ENCODE measurements at places on chromosomes 1 and 21. TPM values are rescaled to one million over a fixed set of nuclear protein-coding genes. Genes with fewer than 3 reads are reported as not detected.
A peak's percentile ranks its signal among the peaks of the same experiment; 100 is the strongest.

- DNase-seq: no peak
Observed at GRCh38 chr1:73100216-73100615, 817.9 kb upstream of the NEGR1 start.

Gene APOBEC4
- polyA plus RNA-seq: not detected

DNA sequence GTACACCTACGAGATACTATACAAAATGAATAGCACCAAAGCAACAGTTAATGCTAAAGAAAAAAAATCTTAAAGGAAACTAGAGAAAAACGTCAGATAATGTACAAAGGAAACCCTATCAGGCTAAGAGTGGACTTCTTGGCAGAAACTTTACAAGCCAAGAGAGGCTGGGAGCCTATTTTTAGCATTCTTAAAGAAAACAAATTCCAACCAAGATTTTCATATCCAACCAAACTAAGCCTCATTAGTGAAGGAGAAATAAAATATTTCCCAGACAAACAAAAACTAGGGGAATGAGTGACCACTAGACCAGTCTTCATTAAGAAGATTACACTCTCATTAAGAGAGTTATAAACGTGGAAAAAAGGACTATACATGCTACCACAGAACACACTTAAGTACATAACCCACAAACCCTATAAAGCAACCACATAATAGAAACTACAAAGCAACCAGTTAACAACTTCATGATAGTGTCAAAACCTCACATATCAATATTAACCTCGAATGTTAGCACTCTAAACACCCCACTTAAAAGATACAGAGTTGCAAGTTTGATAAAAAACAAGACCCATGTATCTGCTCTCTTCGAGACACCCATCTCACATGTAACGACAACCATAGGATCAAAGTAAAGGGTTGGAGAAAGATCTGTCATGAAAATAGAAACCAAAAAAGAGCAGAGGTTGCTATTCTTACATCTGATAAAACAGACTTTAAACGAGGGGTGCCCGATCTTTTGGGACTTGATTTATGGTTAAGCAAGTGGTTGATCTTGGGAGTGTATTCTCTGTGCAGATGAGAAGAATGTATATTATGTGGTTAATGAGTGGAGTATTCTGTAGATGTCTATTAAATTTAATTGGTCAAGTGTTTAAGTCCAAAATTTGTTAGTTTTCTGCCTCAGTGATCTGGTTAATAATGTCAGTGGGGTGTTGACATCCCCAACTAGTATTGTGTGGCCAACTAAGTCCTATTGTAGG lies 1301.4 kb downstream of the PLA2G4A start:
- DNase-seq: no peak

DNA sequence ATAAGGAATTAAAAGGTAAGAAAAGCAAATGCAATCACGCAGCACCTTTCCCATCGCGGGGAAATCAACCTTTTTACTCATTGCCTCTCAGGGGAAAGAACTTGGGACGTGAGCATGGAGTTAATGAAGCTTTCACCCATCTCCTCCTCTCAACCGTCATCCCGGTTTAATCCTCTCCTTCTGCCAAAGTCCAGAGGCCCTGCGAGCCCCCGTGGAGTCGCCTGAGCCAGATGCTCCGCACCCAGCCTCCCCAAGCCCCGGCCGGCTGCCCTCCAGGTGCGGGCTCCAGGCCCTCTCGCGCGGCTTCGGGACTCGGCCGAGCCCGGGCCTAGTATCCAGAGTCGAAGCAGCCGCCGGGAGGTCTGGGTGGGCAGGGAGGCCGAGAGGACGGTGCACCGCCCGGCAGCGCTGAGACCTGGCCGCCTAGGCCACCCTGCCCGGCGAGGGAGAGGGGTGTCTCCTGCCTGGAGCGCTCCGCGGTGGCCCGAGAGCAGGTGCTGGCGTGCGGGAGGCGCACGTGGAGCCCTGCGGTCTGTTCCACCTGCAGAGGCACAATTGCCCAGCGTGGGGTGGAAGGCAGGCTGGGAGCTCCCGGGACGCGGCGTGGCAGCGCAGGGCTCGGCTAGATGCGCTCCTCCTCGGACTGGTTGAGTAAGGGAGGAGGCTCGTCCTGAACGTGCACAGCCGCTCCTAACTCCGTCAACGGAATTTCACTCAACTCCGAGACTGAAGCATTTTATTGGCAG lies 218.5 kb downstream of the SDCCAG8 start:
- no peak for DNase-seq

Gene CD84
- polyA plus RNA-seq: 0.98 TPM

GRCh38 chr1:161506336-161507223 lies 1.3 kb downstream of the FCGR2A start:
- DNase-seq: no peak

GRCh38 chr1:32801096-32801715 lies 16.0 kb downstream of the YARS1 start:
- DNase-seq: no peak

- DNase-seq: no peak
Observed at GRCh38 chr1:32886828-32887414, 630 bp downstream of the HPCA start.

- DNase-seq: no peak
Observed at GRCh38 chr1:230228236-230228897, 161.3 kb downstream of the GALNT2 start.

- no peak for DNase-seq
Observed at GRCh38 chr1:81590171-81590570, 210.6 kb upstream of the ADGRL2 start.

DNA sequence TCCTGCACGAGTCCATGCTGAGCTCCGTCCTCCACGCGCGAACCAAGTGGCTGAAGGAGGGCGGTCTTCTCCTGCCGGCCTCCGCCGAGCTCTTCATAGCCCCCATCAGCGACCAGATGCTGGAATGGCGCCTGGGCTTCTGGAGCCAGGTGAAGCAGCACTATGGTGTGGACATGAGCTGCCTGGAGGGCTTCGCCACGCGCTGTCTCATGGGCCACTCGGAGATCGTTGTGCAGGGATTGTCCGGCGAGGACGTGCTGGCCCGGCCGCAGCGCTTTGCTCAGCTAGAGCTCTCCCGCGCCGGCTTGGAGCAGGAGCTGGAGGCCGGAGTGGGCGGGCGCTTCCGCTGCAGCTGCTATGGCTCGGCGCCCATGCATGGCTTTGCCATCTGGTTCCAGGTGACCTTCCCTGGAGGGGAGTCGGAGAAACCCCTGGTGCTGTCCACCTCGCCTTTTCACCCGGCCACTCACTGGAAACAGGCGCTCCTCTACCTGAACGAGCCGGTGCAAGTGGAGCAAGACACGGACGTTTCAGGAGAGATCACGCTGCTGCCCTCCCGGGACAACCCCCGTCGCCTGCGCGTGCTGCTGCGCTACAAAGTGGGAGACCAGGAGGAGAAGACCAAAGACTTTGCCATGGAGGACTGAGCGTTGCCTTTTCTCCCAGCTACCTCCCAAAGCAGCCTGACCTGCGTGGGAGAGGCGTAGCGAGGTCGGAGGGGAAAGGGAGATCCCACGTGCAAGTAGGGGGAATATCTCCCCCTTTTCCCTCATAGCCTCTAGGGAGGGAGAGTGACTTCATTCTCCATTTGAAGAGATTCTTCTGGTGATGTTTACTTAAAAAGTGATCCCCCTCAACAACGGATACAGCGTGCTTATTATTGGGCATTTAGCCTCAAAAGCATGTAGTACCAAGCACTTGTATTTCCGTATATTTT lies 991 bp downstream of the PRMT6 start:
- peak; percentile 57 for DNase-seq

Gene TRIM67
- 0.11 TPM for polyA plus RNA-seq

DNA sequence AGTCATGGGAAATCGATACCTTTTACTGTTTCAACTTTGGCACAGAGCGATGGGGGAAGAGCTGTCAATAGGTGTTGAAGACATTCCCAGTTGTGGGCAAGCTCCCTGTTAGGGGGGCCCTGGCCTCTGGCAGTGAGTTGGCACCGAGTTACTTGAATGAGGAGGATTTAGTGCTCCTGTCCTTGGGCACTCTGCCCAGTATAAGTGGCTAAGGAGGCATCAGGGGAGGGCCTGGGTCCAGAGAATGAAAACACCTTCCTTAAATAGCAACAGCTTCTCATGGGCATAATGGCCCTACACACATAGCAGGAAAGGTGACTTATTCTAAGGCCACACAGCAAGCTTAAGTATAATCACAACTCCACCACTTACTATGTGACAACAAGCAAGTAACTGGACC lies 664.4 kb downstream of the PTPRU start:
- no peak for DNase-seq

Gene AMPD1
- polyA plus RNA-seq: not detected

Gene CASQ2
- polyA plus RNA-seq: 0.51 TPM
